ENCODE measurements at places on chromosomes 11 and 22. TPM values are rescaled to one million over a fixed set of nuclear protein-coding genes. Genes with fewer than 3 reads are reported as not detected.

DNA sequence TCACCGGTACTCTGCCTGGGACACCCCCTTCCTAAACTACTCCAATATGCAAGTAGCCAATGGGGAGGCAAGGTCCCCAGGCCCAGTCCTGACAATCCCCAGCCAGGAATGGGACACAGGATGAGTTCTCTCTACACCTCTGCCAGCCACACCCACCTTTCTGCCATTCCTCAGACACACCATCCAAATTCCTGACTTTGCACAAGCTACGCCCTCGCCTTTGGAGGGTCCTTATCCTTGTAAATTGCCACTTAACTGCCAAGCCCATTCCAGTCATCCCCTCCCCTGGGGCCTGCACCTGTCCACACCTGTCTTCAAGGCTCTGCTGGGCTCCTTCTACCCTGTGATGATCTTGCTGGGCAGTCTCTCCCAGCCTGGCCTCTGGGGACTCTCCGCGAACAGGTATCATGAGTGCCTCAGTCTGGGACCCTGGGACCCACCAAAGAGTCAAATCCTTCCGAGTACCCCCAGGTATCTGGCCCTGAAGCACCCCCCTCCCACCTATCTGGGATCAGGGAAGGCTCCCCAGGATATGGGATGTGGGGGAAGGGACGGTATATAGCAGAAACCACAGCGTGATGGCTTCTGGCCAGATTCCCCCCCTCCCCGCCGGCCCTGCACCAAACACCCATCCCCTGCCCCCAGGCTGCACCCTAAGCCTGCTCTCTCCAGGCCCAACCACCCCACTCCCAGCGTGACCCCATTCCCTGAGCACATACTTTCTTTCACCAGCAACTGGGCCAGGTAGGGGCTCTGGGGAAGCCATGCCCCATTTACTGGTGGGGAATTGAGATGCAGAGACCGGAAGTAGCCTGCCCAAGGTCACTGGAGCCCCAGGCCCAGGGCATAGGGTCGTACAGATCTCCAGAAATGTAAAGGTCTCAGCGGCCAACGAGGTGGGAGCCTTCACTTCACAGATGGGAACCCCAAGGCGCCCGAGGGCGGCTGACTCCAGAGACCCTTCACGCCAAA is 806 bp downstream of the ARAP1 start:
- no peak for DNase-seq

- no peak for DNase-seq
Observed at GRCh38 chr11:1597331-1597993, 632 bp downstream of the KRTAP5-2 start.

- no peak for DNase-seq
Observed at GRCh38 chr11:61384271-61385242, 7.8 kb upstream of the TMEM216 start.

DNA sequence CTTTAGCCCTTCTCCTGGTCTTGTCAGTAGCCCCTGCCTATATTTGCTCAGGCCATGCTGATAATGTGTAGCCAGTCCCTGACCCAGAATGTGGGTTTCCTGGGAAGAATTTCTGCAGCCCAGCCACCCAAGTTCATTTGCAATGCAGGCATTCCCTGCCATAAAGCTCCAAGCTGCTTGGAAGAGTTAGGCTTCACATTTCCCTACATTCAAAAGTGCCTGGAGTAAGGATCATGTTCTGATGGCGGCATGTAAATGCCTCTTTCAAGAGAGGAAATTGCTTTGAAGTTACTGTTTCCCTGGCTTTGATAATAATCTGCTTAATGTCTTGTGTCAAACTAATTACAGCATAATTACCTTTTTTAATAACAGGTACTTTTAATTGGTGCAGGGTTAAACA is 266.1 kb downstream of the MIAT start:
- DNase-seq, result no peak

DNA sequence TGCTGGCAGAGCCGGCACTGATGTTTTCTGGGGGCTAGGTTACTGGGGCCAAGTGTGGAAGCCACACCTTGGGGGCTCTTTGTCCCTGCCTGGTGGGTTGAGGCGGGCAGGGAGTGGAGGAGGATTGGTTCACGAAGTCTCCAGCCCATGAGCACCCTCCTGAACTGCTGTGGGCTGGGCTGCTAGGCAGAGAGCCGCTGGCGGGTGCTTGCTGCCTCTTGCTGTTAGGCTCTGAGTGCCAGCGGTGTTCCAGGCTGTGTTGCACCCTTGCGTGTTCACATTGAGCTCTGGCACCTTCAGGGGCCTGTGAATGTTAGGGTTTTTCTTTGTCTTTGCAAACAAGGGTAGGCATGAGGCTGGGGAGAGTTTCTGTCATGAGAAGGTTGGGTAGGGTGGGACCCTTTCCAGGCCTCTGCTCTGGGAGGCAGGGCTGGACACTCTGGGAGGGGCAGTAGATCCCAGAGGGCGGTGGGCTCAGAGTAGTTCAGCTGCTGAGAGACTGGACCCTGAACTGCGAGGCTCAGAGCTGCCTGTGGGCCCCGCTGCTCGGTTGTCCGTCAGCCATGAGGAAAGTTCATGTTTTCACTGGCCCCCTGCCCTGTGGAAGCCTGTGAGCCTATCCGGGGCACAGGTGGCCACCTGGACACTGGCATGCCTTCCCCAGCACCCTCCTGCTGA is 24.0 kb upstream of the TMEM191C start:
- no peak for DNase-seq

DNA sequence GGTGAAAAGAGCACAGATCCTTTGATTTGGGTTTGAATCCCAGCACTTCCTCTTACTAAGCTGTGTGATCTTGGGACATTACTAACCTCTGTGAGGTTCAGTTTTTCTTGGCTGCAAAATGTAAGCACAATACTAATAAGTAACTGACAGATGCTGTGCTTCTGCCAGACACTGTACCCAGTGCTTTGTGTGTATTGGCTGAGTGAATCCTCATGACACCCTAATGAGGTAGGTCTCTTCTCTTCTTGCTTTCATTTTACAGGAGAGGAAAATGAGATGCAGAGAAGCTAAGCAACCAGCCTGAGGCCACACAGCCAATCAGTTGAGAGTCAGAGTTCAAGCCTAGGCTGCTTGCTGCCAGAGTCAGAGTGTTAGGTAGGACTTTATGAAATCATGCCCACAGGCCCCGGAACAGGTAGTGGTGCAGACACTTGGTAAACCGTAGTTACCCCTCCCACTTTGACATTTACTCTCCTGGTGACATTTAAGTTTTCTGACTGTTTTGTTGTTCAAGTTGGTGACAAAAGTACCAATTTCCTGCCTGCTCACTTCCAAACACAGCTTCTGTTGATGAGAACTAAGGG is 21.2 kb downstream of the PTPRJ start:
- no peak for DNase-seq

GRCh38 chr11:44628730-44629700 is 63.6 kb downstream of the CD82 start:
- DNase-seq, result peak; percentile 23

DNA sequence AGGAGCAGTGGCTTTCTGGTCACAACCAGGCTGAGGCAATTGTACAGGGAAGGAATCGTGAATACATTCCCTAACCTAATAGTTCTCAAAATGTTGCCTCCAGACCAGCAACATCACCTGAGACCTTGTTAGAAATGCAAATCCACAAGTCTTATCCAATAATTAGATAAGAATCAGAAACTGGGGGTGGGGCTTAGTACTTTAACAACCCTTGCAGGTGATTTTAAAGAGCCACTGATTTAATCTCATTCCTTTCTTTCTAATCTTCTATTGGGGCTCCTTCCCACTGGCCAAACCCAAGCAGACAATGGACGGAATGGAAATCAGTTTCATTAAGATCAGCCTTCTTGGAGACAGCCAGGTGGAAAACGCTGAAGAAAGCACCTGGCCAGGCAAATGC is 142.4 kb upstream of the DDI1 start:
- DNase-seq, result no peak

DNA sequence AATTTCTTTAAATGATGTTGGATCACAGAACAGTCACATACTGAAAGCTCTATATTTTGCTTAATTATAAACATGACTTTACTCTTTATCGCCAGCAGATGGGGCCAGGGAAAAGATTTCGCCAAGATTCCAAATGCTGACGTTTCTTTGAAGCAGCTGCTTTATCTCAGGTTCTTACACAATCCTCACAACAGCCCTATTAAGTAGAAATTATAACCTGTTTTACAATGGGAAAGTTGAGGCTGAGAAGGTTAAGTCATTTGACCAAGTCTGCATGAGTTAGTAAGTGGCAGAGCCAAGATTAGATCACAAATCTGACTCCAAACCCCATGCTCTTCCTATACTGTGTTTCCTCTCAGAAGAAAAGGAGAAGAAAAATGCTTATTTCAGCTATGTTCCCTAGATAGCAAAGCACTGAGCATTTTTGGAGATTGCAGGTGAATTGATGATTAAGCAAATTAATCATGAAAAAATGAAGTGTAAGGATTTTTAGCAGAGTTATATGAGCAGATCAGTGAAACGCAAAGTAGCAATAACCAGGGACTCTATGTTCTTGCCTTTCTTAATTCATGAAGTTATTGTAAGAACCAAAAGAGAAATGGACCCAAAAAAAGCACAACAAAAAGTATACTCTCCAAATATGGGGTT is 79.0 kb downstream of the AASDHPPT start:
- peak; percentile 90 for DNase-seq

The DPAGT1 gene
- total RNA-seq, result 34.8 TPM

The PTGDR2 gene
- total RNA-seq, result 0.16 TPM

The SMIM38 gene
- 0.63 TPM for total RNA-seq

The KBTBD4 gene
- 20.1 TPM for total RNA-seq
